ENCODE measurements at places on chromosomes 2 and 18.

DNA sequence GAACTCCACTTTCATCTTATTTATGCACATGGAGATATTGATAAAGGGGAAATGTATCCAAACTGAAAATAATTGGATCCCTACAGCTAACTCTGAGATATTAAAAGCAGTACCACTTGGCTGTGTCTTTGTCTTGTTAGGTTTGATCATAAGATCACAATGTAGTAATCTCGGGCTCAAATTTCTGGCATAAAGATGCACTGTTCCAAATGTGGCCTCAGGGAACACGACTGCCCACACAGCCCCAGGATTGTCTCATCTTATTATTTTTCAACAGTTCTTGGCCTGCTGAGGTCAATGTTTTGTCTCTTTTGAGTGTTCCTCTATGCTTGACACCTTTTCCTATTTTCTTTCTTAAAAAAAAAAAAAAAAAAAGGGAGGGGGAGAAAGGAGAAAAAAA is 114.1 kb downstream of the GBX2 start:
- DNase-seq = no peak

DNA sequence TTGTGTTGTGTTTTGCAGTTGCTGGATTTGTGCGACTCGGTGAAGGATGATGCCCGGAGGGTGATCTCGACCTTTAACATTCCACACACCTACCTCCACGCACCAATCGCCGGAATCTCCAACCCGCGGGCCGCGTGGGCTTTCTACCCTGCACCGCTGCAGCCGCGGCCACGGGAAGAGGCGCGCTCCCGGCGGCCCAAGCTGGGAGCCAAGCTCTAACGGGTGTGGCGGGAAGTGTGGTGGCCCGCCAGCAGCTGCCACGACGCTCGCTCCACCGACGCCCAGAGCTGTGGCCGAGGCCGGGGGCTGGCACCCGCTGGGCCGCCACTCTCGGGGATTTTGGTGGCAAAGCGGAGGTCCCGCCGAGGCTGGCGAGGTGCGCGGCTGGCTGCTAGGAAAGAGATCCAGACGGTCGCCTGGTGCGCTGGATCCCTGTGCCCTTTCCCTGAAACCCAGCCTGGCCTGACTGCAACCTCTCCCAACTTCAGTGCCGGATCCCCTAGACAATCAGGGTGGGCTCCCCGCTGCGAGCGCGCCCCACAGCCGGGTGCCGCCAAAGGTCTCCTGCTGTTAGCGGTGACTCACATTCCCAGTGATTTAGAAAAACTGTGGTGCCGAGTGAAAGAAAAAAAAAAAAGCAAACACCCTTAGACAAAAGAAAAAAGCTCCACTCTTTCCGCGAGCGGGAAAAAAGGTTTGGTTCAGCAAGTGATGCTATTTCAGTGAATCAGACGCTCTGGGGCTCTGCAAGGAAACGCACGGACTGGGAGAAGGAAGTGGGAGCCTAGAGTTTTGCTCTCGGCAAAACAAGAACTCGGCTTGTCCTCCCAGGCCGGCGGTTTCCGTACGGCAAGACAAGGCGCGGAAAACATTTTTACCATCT is 2.9 kb upstream of the BCL2L11 start:
- no peak for DNase-seq

DNA sequence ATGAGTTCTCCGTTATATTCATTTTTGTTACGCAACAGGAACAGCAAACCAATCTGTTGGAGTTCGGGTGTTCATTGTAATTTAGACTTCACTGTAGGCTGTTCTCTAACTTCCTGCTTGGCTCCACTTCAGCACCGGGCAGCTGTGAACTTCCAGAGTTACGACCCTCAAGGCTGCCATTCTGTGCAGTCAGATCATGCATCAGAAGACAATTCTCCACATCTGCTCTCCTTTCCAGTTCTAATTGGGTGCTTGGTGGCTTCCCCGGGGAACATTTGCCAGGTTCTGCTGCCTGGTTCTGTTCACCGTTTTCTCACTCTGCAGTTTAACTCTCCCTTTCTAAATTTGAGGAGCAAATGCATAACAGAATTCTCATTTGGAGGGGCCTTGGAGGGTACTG is 237.7 kb downstream of the NYAP2 start:
- DNase-seq = no peak

- DNase-seq = no peak
These were observed 2.9 kb downstream of the MXD1 start for GRCh38 chr2:69917852-69918251.

DNA sequence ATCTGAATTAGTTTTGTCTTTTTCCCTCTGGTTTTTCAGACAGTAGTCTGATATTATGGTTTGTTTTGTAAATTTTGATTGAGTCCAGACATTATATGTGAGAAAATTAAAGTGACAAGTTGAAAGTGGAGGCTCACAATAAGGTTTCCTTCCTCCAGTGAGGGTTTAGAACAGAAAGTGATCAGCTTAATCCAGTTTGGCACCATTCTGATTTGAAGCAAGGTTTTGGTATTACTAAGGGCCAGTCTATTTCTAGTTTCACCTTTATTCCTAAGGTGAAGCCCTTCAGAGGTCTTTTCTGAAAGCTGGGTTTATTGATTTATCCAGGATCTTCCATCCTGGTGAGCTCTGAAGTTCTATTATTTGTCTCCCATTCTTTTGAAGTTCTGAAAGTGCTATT is 68.7 kb downstream of the CDC42EP3 start:
- DNase-seq = no peak

DNA sequence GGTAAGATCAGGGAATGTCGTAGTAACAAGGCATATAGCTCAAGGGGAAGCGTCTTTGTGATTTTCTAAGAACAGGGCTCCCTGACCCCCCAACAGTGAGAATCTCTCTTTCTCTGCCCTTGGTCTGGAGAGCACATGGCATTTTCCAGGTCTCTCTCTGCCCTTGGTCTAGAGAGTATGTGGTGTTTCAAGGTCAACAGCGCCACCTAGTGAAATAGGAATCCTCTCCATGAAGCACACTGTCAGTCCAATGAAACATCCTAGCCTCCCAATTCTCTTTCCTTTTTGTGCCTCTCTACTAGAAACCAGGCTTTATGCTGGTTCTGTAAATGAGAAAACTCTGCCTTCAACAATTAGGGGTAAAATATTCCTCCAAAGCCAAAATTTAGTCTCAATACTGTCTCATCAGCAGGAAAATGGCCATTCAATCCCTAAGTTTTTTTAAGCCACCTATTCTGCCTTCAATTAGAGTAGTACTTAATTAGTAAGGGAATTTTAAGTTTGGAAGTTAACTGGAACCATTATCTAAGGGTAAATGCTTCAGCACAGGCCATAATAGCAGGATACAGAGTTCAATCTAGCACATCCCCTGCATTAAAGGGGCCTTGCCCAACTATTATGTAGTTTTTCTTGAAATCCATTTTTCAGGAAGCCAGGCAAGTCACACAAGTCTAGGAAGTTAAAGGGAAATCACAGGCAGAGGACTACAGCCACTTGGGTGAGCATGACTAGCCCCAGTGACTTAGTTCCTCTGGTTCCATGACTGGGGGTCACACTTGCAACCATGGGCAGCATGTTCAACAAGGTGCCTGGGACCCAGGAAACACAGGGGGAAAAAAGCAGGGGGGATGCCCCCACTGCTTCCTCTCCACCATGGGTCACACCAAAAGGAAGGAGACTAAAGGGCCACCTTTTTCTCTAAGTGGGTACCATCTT is 12.4 kb downstream of the DYM start:
- DNase-seq = no peak

DNA sequence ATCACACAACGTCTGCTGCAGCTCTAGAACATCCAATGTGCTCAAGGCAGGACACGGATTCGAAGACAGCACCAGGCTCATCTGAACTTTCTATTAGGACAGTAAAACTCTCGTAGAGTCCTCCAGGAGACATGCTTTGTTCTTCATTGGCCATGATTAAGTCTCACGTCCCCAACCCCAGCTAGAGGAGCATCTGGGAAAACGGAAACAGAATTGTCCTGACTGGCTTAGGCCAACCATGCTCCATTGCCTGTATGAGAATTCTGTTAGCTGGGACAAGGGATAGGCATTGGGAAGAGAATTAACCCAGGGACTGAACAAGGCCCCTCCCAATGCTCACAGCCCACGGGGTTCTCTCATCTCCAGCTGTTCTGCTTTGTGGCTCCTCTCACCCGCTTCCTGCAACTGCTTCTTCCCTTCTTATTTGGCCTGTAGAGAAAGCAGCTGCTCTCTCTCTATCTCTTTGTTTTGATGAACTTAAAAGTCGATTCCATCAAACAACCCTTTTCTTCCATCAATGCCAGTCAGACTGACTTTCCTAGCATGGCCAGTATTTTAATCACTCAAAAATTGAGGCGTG is 75.6 kb downstream of the C1QL2 start:
- no peak for DNase-seq

DNA sequence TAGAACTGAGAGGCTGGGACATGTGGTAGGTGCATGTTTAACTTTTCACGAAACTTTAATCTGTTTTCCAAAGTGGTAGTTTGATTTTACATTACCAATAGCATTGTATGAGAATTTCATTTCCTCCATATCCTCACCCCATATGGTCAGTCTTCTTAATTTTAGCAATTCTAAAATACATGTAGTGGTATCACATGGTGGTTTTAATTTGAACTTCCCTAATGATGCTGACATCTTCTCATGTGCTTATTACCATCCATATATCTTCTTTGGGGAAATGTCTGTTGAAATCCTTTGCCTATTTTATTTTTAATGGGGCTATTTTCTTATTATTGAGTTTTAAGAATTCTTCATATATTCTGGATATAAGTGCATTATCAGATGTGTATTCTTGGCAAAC is 89.3 kb downstream of the BCL2L11 start:
- DNase-seq = no peak

DNA sequence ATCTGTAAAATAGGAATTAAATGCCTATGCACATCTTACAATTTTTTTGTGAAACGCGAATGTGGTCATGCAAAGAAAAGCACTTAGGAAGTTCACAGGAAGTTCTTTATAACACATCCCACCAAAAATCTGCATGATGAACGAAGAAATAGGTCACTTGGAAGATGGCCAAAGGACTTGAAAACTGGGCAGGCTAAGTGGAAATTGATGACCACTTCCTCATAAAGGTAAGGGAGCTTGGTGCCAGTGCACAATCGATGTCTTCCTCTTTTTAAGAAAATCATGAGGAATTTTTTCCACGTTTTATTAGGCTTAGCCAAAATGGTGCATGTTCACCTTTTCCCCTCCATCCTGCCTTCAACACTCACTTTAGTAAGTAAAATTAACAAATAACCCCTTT is 8.2 kb upstream of the NT5C1B start:
- no peak for DNase-seq

- DNase-seq = no peak
These were observed 194.4 kb upstream of the ID2 start for GRCh38 chr2:8487461-8487932.

DNA sequence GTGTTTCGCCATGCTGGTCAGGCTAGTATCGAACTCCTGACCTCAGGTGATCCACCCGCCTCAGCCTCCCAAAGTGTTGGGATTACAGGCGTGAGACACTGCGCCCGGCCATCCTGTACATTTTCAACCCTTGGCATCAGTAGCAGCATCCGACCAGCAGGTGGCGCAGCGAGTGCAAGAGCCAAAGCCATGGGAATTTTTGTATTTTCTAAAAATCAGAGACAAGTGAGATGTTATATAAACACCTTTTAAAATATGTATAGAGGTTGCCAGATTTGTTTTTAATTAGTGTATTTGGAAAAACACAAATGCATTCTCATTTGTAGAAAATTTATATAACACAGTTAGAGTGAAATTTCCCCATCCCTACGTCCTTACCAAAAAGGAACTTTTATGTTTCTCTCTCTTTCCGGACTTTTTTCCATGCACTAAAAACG is 36.8 kb downstream of the MOGAT1 start:
- DNase-seq = peak; percentile 7

DNA sequence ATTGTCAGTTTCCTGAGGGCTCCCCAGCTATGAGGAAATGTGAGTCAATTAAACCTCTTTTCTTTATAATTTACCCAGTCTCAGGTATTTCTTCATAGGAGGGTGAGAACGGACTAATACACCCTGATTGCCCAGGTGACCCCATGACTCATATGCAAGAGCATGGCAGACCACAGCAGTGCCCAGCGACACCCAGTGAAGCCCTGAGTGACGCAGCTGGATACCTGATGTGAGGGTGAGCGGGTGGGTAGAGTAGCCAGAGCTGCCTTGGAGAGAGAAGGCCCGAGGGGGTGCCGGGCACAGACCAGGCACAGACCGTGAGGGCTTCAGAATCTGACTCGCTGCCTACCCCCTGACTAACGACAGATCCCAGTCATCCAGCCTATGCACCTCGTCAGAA is 15.4 kb downstream of the ALPG start:
- no peak for DNase-seq

DNA sequence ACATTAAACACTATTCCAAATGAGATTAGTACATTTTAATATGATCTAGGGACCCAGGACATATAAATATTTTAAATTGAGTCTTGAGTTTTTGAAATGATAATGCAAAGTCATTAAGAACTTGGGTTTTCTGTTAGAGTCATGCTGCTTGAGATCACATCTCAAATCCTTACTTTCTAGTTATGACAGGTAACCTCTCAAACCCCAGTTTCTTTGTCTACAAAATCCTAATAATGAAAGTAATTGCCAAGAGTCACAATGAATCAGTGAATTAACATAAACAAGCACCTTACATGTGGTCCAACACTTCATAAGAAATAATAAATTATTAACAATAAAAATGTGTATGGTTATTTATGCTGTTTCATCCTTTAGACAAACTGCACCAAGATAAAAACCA is 607.6 kb downstream of the LRP1B start:
- DNase-seq = no peak

- DNase-seq = peak; percentile 9
These were observed 2.2 kb downstream of the ELAC1 start for GRCh38 chr18:50970006-50970405.

- no peak for DNase-seq
These were observed 61.2 kb downstream of the PIGN start for GRCh38 chr18:62125702-62126101.

DNA sequence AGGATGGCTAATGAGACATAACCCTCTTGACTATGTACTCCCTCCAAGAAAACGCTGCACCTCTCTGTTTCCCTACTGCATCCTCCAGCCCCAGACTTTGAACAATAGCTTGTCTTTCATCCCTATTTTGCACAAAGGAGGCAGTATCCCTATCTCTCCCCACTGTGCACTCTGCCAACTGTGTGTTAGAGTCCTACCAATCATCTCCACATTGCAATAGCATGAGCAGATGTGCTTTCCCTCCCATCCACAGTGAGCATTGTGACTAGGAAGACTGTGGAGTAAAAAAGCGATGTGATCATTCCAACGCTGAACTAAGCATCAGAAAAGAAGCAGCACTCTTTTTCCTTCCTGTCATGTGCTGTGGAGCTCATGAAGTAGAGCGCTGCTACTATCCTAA is 206.3 kb upstream of the GULP1 start:
- no peak for DNase-seq

DNA sequence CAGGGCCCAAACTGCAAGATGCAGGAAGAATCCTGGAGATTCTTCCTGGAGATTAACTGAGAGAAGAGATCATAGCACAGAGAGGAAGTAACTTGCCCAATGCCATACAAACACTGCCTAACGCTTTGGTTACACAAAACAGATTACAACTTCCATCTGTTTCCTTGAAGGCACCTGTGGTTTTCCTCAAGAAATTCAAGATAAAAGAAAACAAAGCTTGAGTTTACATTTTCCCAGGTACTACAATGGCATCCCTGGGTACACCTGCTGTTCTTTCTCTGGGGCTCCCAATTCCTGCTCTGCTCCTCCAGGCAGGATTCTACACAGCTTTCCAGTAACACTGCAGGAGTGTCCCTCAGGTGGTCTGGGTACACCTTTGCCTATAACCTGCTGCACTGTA is 781.9 kb upstream of the ID2 start:
- DNase-seq = no peak

GRCh38 chr2:101355401-101356054 is 31.8 kb downstream of the CREG2 start:
- no peak for DNase-seq

- no peak for DNase-seq
These were observed 10.2 kb upstream of the TMEM247 start for GRCh38 chr2:46469116-46469515.
